ENCODE measurements at places on chromosomes 7 and 10.

- no peak for DNase-seq
Observed at GRCh38 chr10:116743266-116744064, 1.1 kb upstream of the HSPA12A start.

GRCh38 chr10:84540617-84541288 is 212.4 kb downstream of the CCSER2 start:
- peak; percentile 26 for DNase-seq

- no peak for DNase-seq
Observed at GRCh38 chr10:3235395-3235794, 62.8 kb upstream of the PITRM1 start.

GRCh38 chr7:51129527-51130472 is 186.8 kb downstream of the COBL start:
- no peak for DNase-seq

- no peak for DNase-seq
Observed at GRCh38 chr10:131724891-131725580, 175.8 kb upstream of the PPP2R2D start.

Measured in immature natural killer cell (primary cell).